ENCODE measurements at places on chromosomes 2 and 18.

GRCh38 chr2:25294573-25295462, 46.9 kb downstream of the DNMT3A start:
- peak; percentile 42 for DNase-seq

- no peak for DNase-seq
These were observed 56.6 kb upstream of the AGPS start for GRCh38 chr2:177335917-177336450.

- DNase-seq: no peak
These were observed 190.1 kb downstream of the LNPK start for GRCh38 chr2:175811971-175812370.

DNA sequence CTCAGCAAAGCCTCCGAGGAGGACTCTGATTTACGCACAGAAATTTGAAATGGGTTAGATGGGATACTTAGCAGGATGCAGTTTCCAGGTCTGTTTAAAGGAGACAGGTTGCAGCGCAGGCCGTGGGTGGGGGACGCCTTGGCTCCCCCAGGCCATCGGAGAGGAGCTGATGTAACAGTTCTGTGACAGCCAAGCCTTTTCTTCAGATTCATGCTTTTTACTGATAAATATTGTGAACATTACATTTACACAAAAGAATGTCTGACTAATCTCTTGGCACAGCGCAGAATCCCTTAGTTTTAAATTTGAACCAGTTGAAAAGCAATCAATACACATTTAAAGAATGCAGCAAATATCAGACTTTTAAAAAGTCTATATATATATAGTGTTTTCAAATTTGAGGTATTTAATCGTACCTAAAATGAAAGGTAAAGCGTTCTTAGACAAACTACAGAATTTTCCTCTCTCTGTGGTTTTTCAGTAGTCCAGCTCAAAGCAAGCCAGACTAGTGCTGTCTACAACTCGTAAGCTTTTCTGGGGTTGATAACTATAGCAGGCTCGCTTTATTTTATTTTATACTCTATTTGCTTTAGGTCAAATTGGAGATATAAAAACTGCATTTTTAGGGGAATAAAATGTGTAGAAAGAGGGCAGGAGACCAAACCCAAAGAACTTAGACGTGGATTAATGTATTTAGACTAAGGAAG, 221.9 kb downstream of the PIEZO2 start:
- DNase-seq: no peak

DNA sequence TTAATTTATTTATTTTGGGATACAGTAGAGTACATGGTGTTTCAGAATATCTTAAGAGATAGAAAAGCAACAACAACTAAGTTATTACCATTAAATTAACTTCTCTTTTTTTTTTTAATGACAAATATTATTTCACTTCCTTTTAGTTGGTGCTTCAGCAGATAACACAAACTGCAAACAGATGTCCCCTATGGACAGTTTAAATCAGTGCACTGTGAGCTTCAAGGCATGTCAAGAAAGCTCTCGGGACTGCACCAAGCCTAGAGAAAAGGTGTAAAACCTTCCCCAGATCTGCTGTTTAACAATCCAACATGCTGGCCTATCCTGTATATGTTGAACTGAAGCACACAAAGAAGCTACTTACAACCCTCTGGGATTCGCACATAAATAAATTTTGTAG, 122.7 kb downstream of the TCF4 start:
- DNase-seq: no peak

DNA sequence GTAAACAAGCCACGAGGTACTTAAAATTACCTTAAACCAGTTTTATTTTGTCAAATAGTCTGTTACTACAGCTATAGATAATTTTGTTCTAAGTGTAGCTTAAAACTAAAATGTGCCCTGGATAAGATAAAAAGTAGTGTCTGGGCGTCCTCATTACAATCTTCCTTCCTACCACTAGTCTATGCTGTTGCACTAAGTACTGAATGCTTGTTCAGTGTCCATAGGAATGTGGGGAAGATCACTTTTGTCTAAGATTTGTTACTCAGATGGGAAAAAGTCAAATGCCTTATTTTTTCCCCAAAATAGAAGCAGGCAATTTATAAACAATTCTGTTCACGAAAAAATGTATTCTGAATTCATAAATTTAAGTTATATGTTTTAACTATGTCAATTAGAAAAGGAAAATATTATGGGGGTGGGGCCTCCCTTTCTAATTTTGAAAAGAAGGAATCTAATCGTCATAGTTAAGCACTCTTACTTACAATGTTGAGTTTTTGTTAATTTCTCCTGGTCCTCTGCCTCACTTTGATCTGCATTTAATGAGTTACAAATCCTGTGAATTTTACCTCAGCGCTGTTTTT, 140.4 kb upstream of the VRK2 start:
- no peak for DNase-seq

DNA sequence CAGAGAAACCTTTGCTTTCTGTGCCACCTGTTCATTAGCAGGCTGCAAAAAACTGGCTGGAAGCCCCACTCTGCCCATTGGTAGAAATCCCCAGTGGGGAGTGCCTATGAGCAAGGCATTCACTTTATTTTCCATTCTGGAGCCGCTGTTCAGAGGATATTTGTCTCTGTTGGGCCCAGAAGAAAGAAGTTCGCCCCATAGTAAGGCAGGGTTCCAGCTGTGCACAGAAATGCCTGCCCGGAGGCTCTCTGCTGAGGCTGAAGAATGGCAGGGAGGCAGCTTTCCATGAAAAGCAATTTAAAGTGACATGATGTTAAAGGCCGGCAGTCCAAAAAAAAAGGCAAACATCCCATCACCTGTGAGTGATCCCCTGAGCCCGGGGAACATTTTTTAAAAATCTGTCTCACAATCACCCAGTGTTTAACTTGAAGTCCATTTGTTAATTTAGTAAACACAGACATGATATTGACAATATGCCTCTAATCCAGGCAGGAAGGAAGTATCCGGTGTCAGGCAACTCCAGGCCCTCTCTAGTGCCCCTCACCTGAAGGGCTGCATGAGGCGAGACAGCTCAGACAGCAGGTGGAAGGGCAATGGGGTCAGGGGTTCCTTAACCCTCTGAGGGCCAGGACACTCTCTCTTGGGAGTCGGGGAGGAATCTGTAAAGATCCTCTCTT, 265.1 kb upstream of the SIX2 start:
- DNase-seq: no peak

GRCh38 chr2:71156573-71156972, 26.1 kb downstream of the MPHOSPH10 start:
- no peak for DNase-seq

DNA sequence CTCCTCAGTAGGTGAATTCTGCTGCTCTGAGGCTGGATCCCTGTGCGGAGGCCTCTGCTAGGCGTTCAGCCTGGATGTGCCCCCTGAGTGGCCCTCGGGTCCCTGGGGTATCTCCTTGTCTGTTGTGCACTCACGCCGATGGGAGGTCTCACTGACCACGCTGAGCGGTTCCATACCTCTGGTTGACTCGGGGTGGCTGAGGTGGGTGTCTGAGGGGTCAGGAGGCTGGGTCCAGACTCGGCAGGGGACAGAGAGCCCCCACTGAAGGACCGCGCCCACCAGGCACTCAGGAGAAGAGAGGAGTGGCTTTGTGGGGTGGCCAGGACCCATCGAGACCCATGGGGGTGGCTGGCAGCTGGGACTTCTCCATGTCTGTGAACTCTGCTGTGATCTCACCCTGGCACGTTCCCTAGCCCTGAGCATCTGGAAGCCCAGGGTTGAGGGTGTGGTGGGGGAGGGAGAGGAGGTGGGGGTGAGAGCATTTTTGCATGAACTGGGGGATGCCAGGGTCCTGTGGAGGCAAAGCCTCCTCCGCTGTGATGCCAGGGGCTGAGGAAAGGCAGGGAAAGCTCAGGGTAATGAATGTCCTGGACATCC, 53.7 kb downstream of the TWIST2 start:
- no peak for DNase-seq

DNA sequence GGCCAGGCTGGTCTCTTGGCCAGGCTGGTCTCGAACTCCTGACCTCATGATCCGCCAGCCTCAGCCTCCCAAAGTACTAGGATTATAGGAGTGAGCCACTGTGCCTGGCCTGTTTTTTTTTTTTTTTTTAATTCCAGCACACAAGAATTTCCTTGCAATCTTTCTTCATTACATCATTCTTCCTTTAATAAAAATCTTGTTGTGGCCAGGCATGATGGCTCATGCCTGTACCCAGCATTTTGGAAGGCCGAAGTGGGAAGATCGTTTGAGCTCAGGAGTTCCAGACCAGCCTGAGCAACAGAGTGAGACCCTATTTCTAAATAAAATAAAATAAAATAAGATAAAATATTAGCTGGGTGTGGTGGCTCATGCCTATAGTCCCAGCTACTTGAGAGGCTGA, 21.4 kb upstream of the PLEKHM3 start:
- no peak for DNase-seq

DNA sequence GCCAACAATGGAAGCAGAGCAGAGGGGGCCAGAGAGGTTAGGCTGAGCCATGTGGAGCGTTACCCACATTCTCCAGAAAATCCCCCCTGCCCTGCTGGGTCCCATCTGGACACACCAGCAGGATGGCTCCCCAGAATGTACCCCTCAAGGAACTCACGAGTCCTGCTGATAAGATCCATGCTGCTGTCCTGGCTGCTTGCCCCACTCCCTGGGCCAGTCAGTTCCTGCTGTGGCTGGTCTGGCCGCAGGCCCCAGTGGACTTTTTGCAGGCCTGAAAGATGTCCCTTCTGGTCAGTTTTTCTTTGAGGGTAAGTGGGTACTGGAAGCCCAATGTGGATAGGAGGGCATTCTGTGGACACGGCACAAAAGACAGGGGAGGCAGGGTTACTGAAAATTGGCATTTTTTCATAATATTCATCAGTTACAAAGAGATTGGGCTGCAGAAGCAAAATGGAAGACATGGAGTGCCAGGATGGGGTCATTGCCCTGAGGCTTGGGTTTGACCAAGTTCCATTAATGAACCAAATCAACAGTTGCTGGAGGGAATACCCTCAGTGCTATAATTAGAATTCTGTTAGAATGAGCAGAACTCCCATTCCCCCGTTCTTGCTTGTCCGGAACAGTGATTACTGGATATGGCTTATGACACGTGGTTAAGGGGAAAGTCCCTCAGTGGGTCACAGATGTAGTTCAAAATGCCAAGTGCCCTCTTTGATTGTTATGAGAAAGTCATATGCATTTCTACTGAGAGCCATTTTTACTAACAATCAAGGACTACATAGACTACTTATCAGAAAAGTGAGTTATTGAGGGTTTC, 38.7 kb downstream of the SLC4A5 start:
- no peak for DNase-seq

DNA sequence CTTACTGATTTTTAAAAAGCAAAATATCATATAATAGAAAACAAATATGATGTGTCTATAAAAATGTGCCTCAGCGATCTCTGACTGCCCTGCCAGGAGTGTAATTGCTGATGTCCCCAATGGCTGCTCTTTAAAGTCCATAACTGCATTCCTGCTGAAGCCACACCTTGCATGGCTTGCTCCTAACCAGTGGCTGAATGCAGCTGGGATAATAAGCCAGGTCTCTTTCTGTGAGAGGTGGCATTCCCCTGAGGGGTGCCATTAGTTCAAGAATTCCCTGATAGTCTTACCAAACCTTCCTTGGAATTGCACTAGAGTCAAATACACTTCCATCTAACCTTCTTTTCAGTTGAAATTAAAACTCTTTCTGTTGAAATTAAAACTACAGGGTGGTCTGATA, 125.8 kb upstream of the ZNF804A start:
- DNase-seq: no peak

- no peak for DNase-seq
These were observed 242.7 kb downstream of the TGIF1 start for GRCh38 chr18:3692691-3693090.

GRCh38 chr2:128317181-128317898, 1.3 kb downstream of the HS6ST1 start:
- no peak for DNase-seq

DNA sequence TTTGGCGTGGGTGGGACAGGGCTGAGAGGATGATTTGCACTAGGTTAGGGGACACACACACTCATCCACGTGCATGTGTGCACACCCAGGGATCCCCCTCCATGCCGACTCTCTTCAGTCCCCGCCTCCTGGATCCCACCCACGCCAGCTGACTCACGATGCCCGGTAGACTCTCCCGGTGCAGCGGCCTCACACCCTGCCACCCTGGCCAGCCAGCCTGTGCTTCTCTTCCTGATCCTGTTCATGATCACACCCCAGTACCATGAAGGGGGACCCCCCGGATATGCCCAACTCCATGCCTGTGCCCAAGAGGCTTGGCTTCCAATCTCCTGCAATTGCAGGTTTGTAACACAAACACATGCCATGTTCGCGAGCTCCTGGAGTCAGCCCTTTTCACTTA, 157.8 kb upstream of the HDAC4 start:
- no peak for DNase-seq

- DNase-seq: no peak
These were observed 366.2 kb downstream of the HRH4 start for GRCh38 chr18:24826605-24827004.

DNA sequence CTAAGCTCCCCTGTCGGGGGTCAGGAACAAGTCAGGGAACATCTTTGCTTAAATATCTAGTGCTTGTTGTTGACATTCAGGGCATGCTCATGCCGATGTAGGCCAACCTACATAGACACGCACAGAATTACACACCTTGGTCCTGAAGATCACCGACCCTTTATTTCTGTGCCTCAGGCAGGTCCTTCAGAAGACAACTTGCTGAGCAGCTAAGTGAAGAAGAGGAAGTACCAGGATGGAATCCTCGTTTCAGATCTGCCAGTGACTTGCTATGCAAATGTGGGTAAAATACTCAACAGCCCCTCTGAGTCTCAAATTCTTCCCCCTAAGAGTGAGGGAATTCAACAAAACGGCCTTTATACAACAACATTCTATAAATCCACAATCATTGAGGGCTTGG, 494.7 kb downstream of the BCL11A start:
- no peak for DNase-seq

DNA sequence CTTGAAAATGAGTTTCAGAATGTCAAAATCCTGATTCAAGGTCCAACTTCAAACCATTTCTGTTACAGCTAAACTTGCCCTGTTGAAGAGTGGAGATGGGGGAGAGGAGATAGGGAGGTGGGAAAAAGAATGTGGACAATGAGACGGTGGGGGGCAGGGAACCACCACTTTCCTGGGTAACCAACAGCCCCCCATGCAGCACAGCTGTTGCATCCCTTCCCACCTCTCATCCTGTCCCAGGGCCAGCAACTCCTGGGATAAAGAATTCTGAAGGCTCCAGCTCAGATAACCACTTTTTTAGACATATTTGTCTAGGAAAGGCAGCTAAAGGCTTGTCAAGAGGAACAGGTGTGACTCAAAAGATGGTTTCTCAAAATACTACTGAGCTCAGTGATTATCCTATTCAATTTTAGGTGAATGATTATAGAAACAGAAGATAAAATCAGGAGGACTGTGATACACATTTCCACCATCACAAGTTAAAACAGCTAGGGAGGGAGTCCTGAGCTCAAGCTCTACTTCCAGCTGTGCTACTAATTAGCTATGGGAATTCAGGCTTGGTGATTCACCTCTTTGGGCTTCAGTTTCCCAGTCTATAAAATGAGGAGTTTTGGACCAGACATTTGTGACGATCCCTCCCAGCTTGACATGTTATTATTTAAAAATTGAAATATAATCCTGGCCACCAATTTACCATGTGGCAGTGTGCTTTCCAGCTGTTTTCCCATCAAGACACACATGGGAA, 36.3 kb downstream of the HDHD2 start:
- DNase-seq: no peak

GRCh38 chr2:225033440-225034318, 8.6 kb downstream of the DOCK10 start:
- DNase-seq: no peak

GRCh38 chr2:590214-591175, 86.7 kb downstream of the TMEM18 start:
- no peak for DNase-seq

Data from stimulated activated CD8-positive, alpha-beta memory T cell treated with anti-CD3 and anti-CD28 coated beads, Interleukin-4, amount 100 ng/mL, for 1 hour (primary cell).